Cerebellum (tissue), 4 donors: ENCODE measurements at places on chromosomes 7 and 10. TPM values are rescaled to one million over a fixed set of nuclear protein-coding genes. Genes with fewer than 3 reads are reported as not detected.

The CNPY1 gene
- 19.4 TPM for total RNA-seq

The HUS1 gene
- total RNA-seq = 29.9 TPM

The BAMBI gene
- 4.1 TPM for total RNA-seq

The VENTX gene
- 0.09 TPM for total RNA-seq

The PIK3CG gene
- 1.9 TPM for total RNA-seq

The PODXL gene
- 17.1 TPM for total RNA-seq

The SPDYE8 gene
- not detected for total RNA-seq

The GIMAP8 gene
- total RNA-seq = 2.5 TPM

The CPXM2 gene
- 1.8 TPM for total RNA-seq

The CALHM2 gene
- total RNA-seq = 4.9 TPM

The PSD gene
- total RNA-seq = 38.8 TPM

The MLXIPL gene
- total RNA-seq = 1.1 TPM

The IMPDH1 gene
- 38.3 TPM for total RNA-seq

The RPEL1 gene
- total RNA-seq = not detected

The GNG11 gene
- 5.1 TPM for total RNA-seq

The DGKB gene
- 29.4 TPM for total RNA-seq

The IFIT2 gene
- total RNA-seq = 3.4 TPM

The CALML5 gene
- not detected for total RNA-seq

The CRTAC1 gene
- total RNA-seq = 15.5 TPM

The CCZ1 gene
- total RNA-seq = 56.8 TPM

The OR9A2 gene
- 2.6 TPM for total RNA-seq

The HSPA12A gene
- 63.1 TPM for total RNA-seq

The TUBB8 gene
- not detected for total RNA-seq

The CHAT gene
- 7.4 TPM for total RNA-seq
